HEK293T (cell line): ENCODE measurements at places on chromosomes 1 and 21.

DNA sequence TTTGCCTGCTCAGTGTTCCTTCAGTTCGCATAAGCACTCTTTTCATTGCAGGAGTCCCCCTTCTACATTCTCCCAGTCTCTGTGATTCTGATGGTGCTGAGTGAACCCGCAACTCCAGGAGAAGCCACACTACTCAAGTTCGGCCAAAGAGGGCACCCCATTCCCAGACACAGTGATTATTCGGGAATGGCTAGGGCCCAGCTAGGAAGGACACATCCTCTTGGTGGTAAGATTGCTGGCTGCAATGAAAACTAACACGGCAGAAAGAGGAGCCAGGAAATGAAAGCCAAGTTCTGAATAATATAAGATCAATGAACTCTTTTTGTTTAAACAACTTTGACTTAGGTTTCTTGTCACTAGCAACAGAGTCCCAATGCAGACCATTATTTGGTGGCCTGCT lies 14.9 kb downstream of the CREG1 start:
- no peak for DNase-seq

DNA sequence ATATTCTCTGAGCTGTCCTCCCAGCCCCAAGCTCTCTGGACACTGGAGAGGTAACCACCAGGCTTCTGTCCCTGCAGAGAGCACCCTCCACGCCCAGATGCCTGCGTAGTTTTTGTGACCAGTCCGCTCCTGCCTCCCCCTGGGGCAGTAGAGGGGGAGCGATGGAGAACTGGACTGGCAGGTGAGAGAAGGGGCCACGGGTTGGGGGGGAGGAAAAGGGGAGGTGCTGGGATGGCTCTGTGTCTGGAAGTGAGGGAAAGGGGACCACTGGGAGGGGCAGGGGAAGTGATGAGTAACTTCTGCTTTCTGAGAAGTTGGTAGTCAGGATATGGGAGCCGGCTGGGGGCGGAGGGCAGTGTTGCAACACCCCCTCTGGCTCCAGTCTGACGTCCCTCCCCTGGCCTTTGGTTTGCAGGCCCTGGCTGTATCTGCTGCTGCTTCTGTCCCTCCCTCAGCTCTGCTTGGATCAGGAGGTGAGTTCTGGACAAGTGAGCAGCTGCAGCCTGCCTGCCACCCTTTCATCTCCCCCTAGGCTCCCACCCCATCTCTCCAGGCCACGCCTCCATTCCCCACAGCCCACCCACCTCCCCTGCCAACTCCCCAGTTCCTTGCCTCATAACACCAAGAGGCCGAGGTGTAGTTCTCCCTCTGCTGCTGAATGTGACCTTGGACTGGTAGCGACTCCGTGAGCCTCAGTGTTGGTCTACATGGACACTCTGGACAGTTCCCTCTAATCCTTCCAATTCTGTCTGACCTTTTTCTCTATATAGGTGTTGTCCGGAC lies 3.1 kb downstream of the ADAMTSL4 start:
- DNase-seq: no peak

GRCh38 chr21:15252431-15252830 lies 187.6 kb upstream of the NRIP1 start:
- DNase-seq: no peak

DNA sequence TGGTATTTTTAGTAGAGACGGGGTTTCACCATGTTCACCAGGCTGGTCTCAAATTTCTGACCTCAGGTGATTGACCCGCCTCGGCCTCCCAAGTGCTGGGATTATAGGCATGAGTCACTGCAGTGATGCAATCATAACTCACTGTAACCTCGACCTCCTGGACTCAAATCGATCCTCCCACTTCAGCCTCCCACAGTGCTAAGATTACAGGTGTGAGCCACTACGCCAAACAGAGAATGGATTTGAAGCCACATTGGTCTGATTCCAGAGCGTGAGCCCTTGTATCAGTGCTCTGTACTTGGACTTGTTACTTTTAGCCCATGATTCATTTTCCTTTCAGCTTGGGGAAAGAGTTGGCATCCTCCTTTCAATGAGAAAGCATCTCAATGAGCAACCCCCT lies 14.9 kb upstream of the ZNF683 start:
- DNase-seq: no peak

DNA sequence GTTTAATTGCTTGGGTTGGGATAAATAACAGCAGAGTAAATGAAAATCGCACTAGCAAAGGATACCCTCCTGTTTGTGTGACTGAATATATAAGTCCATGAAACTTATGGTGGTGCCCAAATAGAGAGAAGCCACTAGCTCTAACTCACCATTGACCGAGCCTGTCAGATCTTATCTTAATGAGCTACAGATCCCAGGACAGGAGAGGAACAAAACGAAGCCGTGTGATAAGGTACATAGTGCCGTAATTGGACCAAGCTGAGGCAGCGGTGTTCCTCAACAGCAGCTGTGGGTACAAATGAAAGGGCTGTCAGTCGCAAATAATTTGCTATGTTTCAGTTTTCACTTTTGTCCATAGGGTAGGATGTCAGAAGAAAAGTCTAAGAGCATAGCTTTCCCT lies 276.1 kb downstream of the PTBP2 start:
- no peak for DNase-seq

DNA sequence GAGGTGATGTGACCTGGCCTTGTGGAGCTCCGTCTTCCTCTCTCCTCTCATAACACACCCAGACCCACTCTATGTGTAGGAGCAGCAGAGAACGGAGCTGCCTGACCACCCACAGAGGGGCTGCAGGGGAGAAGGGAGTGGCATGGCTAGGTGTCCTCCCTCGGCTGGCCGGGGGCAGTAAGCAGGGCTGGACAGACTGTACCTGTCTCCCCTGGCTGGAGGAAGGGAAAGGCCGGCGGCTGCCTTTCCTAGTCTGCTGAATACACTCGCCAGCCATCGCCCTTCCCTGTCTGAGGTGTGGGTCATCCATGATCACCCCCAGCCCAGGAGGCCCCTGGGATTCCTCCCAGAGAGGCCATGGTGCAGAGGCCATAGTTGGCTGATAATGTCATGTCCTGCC lies 187.2 kb upstream of the AJAP1 start:
- no peak for DNase-seq

DNA sequence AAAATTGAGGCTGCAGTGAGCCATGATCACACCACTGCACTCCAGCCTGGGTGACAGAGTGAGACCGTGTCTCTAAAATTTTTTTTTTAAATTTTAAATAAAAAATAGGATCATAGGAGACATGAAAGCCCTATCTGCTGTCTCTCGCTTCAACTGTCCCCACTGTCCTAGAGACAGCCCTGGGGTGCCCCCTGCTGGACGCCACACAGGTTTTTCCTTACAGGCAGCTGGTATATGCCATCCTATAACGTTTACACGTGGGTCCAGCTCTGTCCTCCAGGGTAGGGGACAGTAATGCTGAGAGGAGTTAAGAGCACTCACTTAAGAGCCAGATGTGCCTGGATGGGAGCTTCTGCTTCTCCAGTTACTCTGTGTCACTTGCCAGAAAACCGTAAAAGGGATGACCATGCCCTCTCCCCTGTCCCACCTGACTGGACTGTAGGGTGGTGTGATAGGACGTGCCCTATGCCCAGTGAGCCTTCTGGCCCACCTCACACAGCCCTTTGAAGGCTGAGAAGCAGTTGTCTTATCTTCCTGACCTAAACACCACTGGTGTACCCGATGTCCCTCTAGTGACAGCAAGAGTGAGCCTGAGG lies 8.5 kb downstream of the FBXO2 start:
- peak; percentile 73 for DNase-seq

DNA sequence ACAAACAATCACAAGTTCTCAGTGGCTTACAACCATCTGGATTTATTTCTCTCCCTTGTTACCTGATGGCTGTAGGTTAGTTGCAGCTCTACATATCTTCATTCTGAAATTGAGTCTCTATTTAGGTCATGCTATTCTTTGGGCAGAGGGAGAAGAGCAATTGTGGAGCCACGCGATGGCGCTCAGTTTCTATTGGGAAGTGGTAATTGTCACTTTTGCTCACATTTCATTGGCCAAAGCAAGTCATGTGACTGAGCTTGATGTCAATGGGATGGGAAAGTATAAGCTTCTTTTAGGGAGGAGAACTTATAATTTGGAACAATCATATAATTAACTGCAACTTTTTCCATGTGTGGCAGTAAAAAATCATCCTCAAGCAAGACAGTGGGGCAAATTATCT lies 166.5 kb downstream of the LMO4 start:
- no peak for DNase-seq

DNA sequence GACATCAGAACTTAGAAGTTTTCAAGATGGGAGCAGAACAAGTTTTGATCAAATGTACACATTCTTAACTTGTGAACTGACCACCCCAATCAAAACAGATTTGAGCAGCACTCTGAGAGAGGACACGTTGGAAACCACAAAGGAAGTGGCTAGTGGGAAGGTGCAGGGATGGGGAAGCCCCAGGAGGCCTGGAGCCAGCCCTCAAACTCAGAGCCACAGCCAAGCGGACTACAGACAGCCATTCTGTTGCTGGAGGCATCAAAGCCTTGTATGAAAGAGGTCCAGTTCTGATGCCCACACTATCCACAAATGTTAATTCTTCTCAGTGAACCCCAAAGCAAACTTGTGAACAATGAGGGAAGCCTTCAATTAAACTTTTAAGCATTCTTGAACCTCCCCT lies 143.6 kb upstream of the RAB4A start:
- no peak for DNase-seq

GRCh38 chr21:32389337-32390015 lies 3.3 kb downstream of the URB1 start:
- DNase-seq: no peak

- no peak for DNase-seq
These were observed 65.7 kb downstream of the TLR5 start for GRCh38 chr1:223077247-223077833.

GRCh38 chr21:41427556-41427955 lies 1.5 kb downstream of the MX1 start:
- no peak for DNase-seq

DNA sequence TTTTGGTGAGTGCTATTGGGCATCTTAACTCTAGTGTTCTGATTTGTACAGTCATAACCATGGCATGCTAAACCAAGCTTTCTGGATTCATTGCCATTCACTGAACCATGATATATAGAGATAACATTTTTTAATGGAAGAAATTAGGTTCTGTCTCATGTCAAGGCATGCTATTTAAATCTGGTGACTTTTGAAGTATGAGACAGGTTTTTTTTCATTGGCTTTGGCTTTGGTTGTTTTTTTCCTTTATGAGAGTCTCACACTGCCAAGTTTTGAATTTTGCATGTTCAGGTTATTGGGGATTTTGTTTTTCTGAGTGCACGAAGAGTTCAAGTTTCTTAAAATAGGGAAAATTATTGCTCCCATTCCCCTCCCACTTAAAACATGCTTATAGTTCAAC lies 141.3 kb upstream of the ADAMTS5 start:
- no peak for DNase-seq

DNA sequence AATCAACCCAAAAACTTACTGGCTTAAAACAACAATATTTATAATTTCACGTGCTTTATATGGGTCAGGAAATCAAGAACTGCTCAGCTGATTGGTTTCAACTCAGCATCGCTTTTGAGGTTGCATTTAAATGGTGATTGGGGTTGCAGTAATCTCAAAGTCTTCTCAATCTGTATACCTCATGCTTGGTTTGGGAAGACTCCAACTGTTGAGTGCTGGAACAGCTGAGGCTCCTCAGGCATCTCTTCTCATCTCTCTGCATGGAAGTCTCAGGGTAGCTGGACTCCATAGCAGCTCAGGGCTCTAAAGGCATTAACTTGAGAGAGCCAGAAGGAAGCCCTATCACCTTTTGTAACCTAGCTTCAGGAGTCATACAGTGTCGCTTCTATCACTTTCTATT lies 35.1 kb downstream of the AK5 start:
- no peak for DNase-seq

DNA sequence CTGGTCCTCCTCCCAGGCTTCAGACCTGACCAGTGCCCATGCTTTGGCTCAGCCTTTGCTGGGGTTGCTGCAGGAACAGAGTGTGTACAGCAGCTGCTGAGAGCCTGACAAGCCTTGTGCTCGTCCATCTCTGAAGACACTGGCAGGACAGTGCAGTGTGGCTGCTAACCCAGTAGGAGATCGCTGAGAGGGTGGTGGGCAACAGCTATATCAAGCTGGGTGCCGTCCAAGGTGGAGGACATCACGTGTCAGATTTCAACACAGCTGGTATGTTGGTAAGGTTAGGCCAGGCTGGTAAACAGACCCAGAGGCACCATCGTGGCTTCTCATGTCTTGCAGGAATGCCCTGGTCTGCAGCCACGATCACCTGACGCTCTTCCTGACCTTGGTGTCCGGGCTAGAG lies 17.9 kb upstream of the SLC25A34 start:
- DNase-seq: no peak

GRCh38 chr1:155880950-155881349 lies 21.6 kb downstream of the SYT11 start:
- DNase-seq: no peak

DNA sequence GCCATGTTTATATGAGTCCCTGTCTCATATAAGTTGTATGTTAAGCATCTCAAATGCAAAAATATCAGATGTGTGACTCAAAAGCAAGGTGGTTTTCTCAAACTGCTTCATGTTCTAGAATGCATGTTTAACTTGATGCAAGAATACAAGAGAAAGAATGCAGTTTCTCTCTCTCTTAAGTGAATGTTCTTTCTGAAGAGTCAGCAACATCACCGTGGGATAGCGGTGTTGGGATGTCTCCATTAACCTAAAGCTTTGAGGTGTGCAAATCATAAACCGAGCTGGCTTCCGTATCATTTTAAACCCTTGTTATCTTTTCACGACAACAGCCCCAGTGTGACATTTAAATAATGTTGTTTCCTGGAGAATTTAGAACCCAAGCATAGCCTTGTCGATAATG lies 48.4 kb upstream of the TARBP1 start:
- no peak for DNase-seq

GRCh38 chr1:165960881-165961280 lies 133.5 kb downstream of the UCK2 start:
- no peak for DNase-seq
